CD14-positive monocyte (primary cell): ENCODE measurements at places on chromosomes 5 and 9.

DNA sequence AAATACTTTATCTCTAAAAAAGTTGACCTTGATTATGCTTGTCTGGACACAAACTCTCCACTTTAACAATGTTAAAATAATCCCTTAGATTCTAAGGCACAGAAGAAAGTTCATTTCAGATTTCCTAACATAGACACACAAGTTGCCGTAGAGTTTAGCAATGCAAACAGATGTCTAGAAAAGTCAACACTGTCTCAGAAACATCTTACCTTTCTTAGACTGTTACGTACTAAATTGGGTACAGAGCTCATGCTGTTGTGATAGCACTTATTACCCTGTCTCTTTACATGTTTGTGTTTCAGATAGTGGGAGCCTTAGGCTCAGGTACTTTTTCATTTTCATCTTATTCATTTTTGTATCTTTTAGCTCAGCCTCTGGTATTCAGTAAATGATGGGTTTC lies 52.0 kb downstream of the C5 start:
- DNase-seq, result no peak

- DNase-seq, result no peak
Observed at GRCh38 chr9:85339338-85339737, 402.4 kb downstream of the AGTPBP1 start.

GRCh38 chr5:147734894-147735293 lies 47.6 kb downstream of the JAKMIP2 start:
- DNase-seq, result no peak

DNA sequence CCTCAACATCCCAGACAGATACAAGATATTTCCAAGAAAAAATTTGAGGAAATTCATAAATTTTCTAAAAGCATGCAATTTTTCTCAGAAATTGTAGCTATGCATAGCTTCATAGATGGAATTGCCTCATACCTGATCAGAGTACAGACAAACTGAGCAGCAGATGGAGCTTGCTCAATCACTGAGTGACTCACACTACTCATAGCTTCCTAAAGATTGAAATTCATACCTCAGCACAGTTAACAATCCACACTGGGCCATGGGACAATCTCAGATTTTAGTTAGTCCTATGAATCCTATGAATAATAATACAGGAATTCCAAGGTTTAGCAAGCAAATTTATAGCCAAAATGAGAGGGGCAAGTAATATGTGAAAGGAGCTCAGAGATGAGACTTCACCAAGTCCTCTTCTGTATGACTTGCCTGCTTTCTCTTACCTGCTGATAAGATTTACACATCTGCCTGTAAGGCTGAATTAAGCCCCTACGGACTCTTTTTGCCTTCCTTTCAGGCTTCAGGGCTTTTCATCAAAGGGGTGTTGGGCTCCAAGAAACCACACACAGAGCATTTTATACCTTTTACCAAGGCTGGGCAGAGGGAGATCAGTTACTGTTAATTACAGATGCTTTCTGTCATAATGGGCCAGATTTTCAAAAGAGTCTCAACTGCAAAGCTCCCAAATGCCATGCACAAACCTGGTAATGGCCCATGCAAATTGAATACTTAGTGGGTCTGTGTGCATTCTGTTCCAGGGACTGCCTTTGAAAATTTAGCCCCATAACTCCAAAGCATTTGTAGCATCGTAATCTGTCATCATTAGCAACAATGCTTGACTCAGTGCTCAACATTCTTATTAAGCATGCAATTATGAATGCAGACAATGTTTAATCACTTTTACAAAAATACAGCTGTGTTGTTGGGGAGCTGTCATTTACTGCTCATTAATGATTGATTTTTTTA lies 439.3 kb downstream of the DTWD2 start:
- no peak for DNase-seq
